Naive thymus-derived CD4-positive, alpha-beta T cell (primary cell): ENCODE measurements at places on chromosomes 3 and 15.

DNA sequence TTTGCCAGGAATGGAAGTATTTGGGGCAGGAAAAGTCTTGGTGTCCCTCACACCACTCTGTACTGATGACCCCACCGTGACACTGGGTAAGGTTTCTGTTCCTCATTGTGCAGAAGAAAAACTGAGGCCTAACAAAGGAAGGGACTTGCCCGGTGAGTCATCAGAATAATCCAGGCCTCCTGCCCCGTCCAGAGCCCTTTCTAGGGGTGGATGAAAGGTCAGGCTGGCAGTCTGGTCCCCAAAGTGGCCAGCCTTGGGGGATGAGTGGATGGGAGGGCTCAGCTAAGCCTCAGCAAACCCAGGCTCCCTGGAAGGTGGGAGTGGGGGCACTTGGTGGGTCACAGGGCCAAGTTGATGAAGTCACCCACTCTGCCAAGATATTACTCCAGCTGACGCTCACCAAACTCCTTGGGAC lies 2.3 kb upstream of the DNAH1 start:
- peaks cover 11% of the 10 kb centered on the region for H3K4me1 ChIP-seq
- no peak overlapping the region for H3K4me3 ChIP-seq
- no peak for DNase-seq
- H3K27ac ChIP-seq, result no peak overlapping the region

DNA sequence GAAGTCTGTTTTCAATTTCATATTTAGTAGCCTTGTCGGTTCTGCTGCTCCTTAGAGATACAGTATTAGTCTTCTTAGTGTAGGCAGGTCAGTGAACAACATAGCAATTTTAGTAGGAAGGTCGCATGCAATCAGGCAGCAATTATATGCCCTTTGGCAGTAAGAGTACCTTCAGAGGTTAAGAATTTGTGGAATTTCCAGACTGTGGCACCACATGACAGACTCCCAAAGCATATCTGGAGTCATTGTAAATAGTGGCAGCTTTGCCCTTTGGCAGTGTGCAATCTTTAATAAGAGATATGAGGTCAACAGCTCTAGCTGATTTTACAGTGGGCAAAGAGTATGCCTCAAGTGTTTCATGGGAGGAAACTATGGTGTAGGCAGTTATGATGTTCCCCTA lies 1532.5 kb upstream of the CADM2 start:
- no peak for DNase-seq
- no peak overlapping the region for H3K4me3 ChIP-seq
- no peaks in the 10 kb centered on the region for H3K36me3 ChIP-seq

DNA sequence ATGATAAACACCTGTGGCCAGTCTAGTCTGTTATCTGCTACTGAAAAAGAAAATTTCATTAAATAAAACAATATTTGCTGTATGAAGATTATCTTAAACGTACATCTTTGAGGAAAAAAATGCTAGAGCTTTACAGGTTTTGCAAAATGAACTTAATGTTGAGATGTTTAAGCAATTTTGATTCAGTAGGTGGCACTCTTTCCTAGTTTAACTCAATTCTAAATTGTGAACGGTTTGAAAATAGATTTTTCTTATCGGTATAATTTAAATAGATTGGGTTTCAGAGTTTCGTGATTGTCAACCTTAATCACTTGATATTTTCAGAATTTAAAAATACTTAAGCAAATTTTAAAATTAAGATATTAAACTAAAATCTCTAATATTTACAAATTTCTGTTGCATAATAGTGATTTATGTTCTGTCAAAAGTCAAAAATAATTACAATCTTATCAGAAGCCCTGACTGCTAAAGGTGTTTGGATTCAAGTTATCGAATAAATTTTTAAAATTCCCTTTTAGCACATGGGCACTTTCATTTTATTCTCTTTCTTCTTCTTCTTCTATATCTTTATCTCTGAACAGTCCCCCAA lies 7.0 kb upstream of the RNF111 start:
- H3K27me3 ChIP-seq, result no peaks in the 10 kb centered on the region
- H3K27ac ChIP-seq, result no peak overlapping the region
- H3K4me1 ChIP-seq, result peaks cover 20% of the 10 kb centered on the region
- peak; percentile 53 for DNase-seq

DNA sequence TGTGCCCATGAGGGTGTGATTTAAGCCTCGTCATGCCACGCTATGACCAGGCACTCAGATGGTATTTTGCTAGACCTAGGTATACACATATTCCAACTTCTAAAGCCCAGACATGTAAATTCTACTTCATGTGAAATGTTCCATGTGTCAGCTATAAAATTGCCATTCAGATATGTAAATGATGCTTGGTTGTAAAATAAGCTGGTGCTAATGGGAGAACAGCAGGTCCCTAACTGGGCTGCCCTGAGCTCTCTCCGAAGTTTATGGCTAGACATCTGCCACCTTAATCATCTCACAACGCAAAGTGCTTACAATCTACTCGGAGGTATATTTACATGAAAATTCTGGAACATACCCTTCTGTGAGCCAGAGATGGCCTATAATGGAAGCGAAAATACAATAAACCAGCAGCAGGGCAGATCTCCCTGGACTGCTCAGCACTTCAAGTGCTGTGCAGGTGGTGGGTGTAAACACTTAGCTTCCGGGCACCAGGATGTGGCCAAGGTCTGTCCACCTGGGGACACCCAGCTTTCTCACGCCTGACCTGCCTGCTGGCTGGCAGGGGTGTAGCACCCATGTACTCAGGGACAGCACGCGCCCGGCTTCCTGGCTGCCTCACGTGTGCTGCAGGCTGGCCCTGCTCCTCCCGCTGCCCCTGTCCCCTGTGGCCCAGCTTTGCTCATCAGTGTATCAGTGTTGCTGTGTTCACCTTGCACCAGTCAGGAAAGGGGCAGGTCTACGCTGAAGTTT lies 82.0 kb downstream of the CHDH start:
- H3K4me1 ChIP-seq, result no peaks in the 10 kb centered on the region
- H3K27me3 ChIP-seq, result no peaks in the 10 kb centered on the region
- no peak overlapping the region for H3K4me3 ChIP-seq
- H3K27ac ChIP-seq, result no peak overlapping the region

GRCh38 chr3:118059096-118059495 lies 975.5 kb downstream of the IGSF11 start:
- DNase-seq, result no peak
- no peak overlapping the region for H3K4me3 ChIP-seq
- no peaks in the 10 kb centered on the region for H3K27me3 ChIP-seq
- no peaks in the 10 kb centered on the region for H3K36me3 ChIP-seq
- H3K27ac ChIP-seq, result no peak overlapping the region
- no peaks in the 10 kb centered on the region for H3K4me1 ChIP-seq

- no peaks in the 10 kb centered on the region for H3K36me3 ChIP-seq
- H3K4me3 ChIP-seq, result no peak overlapping the region
- H3K27ac ChIP-seq, result no peak overlapping the region
- no peaks in the 10 kb centered on the region for H3K27me3 ChIP-seq
- H3K4me1 ChIP-seq, result no peaks in the 10 kb centered on the region
These were observed 18.3 kb downstream of the CEP63 start for GRCh38 chr3:134504132-134504531.
